ENCODE measurements at places on chromosomes 4 and X. TPM values are rescaled to one million over a fixed set of nuclear protein-coding genes. Genes with fewer than 3 reads are reported as not detected.

Gene PDE6B
- 19.5 TPM for total RNA-seq

Gene ZNF185
- total RNA-seq = 14.0 TPM

Gene MAGEA4
- total RNA-seq = not detected

Gene TIGD2
- total RNA-seq = 28.1 TPM

Gene PLP2
- 0.46 TPM for total RNA-seq

Gene CYBB
- not detected for total RNA-seq

Gene PPP1R2C
- not detected for total RNA-seq

Gene UGT2B15
- total RNA-seq = not detected

Gene RENBP
- 9.3 TPM for total RNA-seq

Gene FAM200B
- 58.3 TPM for total RNA-seq

Gene COL25A1
- total RNA-seq = 2.0 TPM

Gene PLCXD1
- 25.7 TPM for total RNA-seq

Gene RRAGB
- 12.9 TPM for total RNA-seq

Gene NDNF
- 4.2 TPM for total RNA-seq

Gene INTS6L
- total RNA-seq = 10.4 TPM

Gene ARX
- total RNA-seq = 5.3 TPM

Gene GPR34
- not detected for total RNA-seq

Data from neural progenitor cell (in vitro differentiated cells).